Fibroblast of mammary gland (primary cell): ENCODE measurements at places on chromosomes 2 and 18.
A peak's percentile ranks its signal among the peaks of the same experiment; 100 is the strongest.

DNA sequence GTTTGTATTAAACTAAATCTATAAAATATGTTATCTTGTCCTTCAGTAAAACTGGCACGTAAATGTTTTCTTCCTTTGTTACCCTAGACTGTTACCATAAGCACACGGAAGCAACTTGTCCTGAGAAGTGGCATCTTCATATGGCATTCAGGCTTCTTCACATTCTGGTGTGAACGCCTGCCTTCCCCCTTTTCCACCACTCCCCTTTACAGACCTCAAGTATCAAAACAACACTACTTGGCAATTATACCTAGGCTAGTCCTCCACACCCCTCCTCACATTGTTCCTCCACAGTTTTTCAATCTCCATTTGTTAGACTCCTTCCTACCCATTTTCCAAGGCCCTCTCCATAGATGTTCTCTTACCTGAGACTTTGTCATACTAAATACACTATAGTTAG lies 2.9 kb downstream of the MEX3C start:
- no peak for DNase-seq

DNA sequence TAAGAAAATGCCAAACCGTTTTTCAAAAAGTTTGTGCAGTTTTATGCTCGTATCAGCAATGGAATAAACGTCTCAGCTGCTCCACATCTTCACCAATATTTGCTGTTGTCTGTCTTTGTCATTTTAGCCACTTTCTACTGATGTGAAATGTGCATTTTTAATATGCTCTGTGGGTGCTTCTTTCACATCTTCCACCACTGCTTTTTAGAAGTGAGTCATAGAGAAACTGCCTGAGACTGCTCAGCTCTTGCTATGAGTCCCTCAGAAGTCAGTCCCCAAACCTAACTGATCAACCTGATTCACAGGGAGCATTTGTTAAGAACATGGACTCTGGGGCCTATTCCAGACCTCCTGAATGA lies 41.0 kb upstream of the EPC2 start:
- no peak for DNase-seq

DNA sequence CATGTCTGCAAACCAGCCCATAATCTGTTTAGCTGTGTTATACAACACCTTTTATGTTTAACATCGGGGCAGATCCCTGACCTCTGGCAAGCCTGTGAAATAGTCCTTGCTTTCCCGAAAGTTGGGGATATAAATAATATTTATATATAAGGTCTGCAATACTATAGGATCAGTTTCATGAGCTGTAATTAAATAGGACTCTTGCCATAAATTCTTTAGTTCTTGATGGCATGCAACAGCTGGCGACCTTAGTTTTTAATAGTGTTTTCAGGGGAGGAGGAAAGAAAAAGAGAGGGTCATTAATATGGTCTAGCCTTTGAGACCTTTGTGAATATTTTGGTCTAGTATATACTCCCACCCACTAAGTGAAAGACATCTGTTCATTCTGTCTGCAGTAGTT lies 166.5 kb downstream of the MTX2 start:
- no peak for DNase-seq

DNA sequence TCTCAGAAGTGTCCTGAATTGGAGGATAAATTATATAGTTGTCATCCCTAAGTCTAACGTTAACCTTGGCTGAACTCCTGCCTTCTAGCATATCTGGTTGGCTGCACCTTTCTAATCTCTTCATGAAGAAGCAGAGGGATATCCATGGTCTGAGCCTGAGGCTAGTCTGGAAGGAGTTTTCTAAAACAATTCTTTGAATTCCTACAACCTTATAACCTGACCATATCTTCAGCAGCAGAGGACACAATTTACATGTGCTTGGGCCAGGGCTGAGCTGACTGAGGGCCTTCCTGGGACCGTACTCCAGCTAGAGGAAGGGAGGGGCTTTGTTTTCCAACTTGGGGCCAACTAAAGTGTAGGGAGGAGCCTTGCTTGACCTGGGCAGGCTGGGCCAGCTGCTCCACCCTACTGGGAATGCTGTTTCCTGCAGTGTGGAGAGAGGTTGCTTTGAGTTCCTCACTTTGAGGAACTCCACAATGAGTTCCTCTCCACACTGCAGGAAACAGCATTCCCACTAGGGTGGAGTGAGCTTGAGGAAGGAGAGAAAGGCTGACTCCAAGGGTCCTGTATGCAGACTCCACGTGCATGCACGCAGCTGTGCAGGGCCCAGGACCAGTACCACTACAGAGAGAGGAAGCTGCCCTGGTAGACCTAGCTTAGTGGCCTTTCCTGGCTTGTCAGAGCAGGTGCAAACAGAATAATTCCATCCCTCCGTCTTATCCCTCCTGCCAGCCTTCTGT lies 19.6 kb downstream of the CEP68 start:
- DNase-seq, result no peak

DNA sequence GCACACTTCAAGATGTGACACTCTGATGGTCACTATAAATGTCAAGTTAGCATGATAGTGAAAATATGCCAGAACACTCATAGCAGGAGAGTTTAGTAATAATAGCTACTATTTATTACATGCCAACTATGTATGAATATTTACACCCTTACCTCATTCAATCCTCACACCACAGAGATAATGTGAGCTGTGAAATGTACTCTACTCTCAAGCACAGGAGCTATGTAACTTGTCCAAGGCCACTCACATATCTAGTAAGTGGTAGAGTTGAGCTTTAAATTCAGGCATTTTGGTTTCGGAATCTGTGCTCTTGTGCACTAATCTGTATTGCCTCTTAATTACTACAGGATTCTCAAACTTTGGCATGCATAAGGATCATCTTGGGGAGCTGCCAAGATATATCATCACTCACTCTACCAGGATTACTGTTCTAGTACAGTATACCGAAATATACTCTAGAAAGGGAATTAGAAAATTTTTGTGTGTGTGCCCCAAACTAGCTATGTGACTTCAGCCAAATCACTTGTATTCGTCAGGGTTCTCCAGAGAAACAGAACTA lies 154.3 kb downstream of the PLCL1 start:
- peak; percentile 11 for DNase-seq

- no peak for DNase-seq
These were observed 100.7 kb downstream of the GALNT13 start for GRCh38 chr2:153972412-153972811.

DNA sequence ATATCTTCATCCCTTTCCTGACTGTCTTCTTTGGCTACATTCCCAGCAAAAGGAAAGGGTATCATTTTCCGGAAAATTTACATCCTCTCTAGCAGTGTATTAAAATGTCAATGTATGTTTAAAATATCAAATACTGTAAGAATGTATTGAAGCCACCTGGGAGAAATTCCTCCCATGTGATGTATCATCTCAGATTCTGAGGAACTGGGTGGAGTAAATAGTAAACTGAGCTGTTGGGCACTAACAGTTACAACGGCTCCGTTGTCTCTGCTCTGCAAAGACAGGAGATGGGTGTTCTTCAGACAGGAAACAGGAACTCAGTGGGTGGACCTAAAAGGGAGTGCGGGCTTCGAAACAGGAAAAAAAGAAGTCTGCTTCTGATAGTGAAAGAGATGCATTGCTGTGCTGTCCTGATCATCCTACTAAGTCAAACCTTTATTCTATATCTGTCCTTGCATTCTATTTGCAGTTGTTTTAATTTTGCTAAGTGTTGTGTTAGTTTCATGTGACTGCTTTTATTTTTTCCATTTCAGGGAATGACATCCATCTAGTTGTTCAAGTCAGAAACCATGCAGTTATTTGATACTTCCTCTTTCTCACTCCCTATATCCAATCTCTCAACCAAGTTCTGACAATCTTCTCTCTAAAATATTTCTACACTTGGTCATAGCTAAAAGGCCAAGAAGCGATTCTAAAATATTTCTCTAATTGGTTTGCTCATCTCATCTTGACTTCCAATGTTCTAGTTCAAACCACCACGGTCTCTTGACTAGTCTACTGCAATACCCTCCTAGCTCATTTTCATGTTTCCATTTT lies 19.4 kb downstream of the DOK1 start:
- peak; percentile 82 for DNase-seq

DNA sequence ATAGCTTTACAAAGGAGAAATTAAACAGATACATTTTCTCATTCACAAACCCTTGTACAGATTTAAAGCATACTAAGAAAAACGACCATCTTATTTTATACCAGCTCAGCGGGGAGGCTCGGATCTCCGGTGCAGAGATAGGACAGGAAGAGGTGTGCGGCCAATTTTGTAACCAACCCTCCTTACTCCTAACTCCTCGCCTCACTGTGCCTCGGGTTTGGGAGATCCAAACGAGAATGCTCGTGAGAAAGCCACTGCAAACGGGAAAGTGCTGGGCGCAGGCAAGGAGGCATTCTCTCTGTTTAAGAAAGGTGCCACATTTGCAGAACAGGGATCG lies 1.2 kb downstream of the KDSR start:
- DNase-seq, result no peak

DNA sequence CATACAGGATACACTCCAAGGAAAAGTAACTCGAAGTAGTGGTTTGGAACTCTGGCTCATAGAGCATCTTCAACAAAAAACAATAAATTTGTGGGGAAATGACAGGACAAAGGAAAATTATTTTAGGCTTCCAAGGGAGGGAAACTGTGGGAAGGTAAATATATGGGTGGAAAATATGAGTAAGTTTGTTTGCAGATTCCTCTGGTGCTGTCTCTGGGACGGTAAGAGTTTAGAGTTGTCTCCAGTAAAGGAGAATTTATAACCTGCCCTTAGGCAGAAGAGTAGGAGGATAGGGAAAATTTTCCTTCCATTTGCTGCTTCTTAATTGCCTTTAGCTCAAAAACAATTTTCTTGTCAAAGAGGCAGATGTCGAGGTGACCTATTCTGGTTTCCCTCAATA lies 19.3 kb downstream of the HNMT start:
- no peak for DNase-seq

DNA sequence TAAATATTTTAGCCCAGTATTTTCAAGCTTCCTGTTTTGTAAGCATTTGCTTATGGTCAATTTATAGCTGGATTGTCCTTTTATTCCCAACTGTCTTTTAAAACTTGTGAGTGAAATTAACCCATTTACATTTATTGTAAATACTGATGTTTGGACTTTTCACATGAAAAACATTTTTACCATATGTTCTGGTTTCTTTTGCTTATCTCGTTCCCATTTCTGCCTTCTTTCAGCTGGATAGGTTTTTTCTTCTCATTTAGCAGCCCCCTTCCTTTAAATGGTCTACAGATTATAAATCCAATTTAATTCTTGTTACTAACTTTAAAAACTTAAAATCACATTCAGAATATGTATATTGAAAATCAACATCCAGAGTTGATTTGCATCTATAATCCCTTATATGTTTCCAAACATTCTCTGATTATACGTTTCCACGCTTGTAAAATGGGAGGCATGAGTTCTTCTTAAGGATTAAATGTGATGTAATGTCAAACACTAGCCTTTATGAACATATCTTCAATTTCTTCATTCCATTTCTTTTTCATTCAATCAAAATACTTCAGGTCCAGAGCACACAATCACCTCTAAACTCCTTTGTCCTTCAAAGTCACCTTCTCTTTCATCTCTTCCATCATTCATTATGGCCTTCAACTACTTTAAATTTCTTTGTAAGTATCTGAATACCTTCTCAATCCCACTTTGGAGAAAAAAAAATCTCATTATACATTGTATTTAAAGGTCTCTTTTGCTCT lies 1.1 kb upstream of the KDM3A start:
- DNase-seq, result no peak

DNA sequence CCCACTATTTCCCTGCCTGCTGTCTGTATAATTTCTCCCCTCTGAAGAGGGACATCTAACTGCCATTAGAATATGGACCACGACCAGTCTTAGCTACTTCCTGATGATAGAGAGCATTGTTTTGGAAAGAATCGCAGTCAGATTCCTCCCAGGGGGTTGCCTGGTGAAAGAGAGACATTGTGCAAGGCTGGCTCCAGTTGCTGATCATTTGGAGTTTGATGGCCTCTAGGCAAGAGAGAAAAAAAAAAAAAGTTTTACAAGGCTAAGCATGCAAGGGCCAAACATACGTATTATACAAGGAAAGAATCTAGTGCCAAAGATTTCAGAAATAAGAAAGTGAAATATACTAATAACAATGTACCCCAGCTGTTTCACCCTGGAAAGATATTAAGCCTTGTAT lies 182.2 kb downstream of the CMPK2 start:
- DNase-seq, result no peak

DNA sequence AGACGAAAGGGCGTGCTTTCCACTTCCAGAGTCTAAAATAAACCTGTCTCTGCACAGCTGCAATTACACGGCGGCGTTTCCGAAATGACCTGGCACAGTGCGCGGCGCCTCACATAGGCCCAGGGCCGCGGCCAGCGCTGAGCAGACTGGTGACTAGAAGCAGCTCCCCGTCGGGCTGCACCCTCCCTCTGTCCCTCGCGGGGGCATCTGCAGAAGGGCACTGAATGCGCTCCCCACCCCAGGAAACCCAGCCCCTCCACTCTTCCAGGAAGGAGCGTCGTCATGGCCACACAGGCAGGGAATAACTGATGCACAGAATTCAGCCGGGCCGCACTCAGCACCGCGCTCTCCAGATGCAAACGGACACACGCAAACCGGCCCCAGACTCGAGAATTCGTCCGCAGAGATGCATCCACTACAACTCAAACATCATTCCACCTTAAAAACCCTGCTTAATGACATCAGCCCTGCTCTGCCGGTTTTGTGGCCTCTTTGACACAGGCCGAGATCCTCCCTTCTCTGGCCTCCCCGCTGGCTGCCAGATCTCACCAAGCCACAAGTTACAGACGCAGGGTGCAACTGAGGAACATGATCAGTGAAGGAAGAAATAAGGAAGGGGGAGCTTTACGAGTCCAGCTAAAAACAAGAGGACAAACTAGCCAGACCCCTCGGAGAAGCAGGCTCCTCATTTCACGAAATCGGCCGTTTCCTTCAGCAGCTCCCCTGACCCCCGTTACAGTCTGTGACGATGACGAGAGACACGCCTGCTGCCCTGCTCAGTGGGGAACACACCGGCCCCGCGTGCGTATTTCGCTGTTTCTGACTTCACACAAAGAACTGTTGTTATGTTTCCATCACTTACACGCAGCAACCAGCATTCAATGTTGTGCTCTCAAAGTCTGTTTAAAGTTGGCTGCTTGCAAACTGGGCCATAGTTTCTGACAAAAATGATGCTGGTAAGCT lies 40.2 kb downstream of the MBP start:
- no peak for DNase-seq

DNA sequence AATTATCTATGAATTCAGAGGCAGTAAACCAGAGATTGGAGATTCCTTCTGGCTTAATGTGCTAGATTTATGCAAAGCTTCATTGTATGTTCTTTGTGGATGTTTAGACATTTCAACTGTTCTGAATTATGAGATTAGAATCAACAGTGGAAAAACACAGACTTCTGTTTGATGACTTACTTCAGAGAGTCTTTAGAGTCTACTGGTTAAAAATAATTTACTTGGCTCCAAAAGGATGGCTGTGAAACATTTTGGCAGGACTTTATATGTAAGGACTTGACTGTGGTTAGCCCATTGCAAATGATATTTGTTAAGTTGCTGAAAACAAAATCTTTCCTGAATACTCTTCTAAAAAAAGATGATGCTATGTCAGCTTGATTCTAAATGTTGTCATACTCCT lies 25.5 kb upstream of the LRRC30 start:
- peak; percentile 14 for DNase-seq

- DNase-seq, result peak; percentile 7
These were observed 50.8 kb downstream of the GBX2 start for GRCh38 chr2:236117401-236117800.
